ENCODE measurements at places on chromosomes 3 and 15.

DNA sequence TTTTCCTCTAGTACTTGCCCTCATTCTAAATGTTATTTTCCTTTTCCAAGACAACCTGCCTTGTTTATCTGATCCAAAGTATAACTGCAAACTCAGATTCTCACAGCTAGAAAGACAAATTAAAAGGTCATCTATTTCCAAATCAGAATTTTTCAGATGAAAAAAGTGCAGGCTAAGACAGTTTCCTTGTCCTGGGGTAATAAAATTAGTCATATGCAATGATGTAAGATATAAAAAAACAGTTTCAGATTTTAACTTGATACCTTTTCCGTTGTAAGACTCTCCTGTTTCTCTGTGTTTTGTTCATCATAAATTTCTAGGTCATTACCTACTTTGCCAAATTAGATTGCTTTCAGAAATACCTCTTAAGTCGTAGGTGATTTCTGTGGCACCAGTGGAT is 238.4 kb upstream of the PEX5L start:
- DNase-seq, result no peak

DNA sequence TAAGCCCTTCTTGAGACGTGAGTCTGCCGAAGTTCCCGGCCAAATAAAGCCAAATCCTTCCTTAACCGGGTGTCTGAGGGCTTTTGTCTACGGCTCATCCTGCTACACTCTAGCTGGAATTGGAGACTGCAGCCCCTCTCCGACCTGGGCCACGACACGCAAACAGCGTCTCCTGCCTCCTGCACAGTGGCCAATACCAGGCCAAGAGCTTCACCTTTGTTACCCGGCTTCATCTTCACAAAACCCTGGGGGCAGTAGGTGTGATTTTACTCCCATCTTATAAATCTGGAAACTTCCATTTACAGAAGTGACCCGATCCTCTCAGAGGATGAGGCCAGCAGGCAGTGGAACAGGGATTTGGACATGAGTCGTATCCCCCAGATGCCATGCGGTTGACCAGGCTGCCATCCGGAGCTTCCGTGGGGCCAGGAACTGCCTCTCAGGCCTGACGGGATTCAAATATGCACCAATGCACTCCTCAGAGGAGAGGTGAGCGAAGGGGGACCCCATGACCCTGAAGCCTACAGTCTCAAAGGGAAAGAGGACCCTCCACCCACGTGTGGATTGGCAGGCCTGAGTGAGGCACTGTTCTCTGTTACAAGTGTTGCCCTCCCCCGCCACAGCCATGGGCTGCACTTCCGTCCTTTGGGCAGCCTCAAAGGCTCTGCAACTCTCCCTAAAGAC is 53.2 kb upstream of the KLF13 start:
- DNase-seq, result no peak

GRCh38 chr15:63107895-63108546 is 13.6 kb upstream of the LACTB start:
- no peak for DNase-seq

GRCh38 chr15:43270113-43270665 is 3.5 kb upstream of the TGM5 start:
- no peak for DNase-seq

GRCh38 chr15:63892794-63893441 is 59.2 kb upstream of the HERC1 start:
- peak; percentile 66 for DNase-seq

DNA sequence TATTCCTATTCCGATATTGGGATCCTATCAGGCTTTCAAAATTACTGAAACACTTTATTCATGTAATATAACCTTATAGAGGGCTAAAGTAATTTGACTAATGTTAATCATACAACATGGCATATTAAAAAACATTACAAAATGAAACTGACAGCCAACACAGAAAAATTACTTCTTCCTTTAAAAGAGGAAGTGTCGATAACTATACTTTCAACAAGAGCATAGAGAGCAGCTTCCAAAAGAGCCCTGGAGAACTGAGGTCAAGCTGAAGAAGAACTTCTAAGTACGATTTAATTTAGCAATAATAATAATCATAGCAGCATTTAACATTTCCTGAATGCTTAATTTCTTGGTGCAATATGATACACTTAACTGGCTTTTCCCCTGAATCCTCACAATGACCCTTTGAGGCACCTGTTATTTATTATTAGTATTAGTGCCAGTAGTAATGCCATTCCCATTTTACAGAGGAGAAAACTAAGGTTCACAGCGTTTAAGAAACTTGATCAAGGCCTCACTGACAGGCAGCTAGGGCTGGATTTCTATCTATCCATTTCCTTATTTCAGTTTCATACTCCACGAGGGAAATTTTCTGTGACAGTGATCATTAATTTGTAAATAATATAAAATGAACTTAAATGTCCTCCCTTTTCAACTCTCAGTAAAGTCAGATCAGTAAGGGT is 181.6 kb downstream of the CFAP20DC start:
- no peak for DNase-seq

- DNase-seq, result no peak
These were observed 133.4 kb downstream of the VGLL4 start for GRCh38 chr3:11510356-11510755.

DNA sequence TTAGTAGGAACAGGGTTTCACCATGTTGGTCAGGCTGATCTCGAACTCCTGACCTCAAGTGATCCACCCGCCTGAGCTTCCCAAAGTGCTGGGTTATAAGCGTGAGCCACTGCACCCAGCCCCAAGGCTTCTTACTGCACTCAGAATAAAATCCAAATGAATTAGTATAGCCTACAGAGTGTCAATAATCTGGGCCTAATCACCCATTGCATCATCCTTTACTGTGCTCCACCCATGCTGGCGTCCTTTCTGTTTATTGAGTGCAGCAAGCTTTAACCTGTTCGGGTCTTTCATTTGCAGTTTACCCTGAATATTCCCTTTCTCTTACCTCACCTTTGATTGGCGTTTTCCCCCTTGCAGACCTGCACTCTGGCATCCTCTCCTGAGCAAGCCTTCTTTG is 77.7 kb downstream of the CEP63 start:
- DNase-seq, result no peak

GRCh38 chr15:69615736-69616135 is 163.1 kb downstream of the RPLP1 start:
- no peak for DNase-seq

Data from CD4-positive, alpha-beta T cell (primary cell).